NCI-H524 treated with DMSO at 0.1 percent for 48 hours (cell line): ENCODE measurements at places on chromosomes 2 and 18.

DNA sequence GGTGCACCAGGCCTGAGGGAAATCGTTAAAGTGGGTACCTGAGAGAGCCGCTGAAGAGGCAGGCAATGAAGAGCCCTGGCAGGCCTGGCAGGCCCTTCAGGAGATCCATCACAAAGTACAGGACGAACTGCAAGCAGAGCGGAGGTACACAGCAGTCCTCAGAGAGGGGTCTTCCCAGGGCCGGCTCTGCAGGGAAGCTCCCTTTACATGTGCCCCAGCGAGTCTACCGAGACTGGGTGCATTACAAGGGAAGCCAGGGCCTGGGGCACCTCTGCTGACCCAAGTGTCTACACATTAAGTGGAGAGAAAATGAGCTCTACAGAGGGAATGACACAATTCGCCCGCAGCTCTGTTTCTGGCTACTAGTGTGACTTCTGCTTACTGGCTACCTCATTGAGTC is 8.1 kb upstream of the ATRAID start:
- no peak for DNase-seq

DNA sequence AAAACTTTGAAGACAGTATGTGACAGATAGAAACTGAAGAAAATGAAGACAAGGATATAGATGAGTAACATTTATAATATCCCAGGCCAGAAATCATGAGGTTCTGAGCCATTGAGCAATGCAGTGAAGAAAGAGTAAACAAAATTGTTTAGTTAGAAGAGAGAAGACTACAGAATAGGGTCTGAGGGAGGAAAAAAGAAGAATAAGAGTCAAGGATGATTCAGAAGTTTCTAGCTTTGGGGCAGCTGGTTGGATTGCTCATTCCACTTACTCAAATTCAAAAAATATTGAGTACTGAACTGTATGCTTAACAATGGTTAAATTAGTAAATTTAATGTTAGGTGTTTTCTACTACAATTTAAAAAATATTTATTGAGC is 155.0 kb upstream of the OTX1 start:
- no peak for DNase-seq

- DNase-seq = peak; percentile 12
Observed at GRCh38 chr2:160918906-160919503, 241.2 kb upstream of the TANK start.

- no peak for DNase-seq
Observed at GRCh38 chr2:32479993-32480392, 123.2 kb downstream of the BIRC6 start.

DNA sequence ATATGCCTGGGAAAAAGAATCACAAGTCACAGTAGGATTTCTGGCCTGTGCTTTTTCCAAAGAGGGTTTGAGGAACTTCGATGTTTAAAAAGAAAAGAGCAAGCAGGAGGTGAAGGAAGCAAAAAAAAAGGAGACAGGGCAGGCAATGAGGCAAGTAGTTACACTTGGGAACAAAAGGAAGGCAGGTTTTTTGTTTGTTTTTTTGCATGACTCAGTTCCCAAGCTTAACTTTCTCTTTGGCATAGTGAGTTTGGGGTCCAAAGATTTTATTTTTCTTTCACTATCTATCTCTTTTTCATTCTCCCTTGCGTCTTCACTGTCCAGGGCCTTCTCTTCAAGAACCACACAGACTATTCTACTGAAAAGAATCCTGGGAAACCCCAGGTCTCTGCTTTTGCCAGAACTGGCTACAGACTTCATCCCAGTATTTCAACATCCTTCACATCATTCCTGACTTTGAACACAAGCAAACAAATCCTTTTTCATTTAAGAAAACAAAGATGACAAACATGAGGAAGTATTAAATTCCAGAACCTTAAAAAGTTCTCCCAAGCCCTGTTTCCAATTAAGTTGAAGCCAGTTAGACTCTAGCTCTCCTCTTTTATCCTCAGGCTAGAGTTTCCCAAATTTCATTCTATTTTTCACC is 210.7 kb upstream of the RND3 start:
- DNase-seq = no peak

DNA sequence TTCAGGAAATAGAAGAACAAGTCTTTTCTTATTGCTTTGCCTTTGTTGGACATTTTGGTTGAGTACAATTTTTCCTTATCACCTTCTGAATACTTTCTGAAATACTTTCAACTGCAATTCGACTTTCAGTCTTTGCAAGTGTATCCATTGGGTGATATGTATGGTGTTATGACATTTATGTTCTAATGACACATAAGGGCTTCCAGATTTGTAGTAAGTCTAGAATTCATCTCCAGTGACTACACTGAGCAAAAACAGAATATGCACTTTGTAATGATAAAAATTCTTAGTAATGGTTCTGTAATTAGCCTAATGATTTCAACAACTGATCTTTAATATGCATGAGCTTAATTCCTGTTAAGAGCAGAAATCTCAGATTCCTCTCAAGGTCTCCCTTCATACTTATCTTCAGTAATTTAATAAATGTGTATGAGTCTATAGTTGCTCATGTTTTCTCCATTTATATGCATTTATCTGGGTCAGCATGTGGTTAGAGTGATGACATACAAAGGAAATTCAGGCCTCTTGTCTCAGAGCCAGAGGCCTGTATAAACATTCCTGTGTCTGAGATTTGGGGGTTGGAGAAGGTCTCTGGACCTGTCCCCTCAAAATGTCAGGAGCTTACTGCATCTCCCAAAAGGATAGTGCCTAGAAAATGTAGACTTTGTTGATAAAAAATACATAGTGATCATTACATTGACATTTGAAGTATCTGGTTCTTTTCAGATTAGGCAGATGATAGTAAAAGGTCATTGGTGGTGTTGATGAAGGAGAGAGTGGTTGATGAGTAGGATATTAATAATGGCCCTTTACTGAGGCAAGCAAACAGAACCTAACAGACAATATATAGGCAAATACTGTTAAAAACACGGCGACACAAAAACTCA is 114.9 kb downstream of the QPCT start:
- no peak for DNase-seq

DNA sequence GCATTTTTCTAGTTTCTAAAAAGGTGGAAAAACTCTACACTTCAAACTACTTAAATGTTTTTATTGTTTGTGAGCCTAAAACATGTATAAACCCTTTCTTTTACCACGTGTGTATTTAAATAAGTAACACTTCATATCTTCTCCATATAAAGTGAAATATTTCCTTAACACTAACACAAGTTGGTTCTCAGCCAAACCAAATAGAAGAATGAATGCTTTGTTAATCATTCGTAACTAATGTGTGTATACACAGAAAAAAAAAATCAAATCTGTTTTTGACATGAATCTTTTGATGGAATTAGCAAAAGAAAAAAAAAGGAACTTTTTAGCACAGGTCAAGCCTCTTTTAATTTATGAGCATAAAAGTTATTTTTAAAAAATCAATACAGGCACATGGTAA is 89.3 kb downstream of the EHBP1 start:
- no peak for DNase-seq

GRCh38 chr2:55729136-55729685 is 35.6 kb upstream of the PNPT1 start:
- DNase-seq = no peak

GRCh38 chr2:150144546-150145298 is 342.7 kb downstream of the RND3 start:
- DNase-seq = no peak

DNA sequence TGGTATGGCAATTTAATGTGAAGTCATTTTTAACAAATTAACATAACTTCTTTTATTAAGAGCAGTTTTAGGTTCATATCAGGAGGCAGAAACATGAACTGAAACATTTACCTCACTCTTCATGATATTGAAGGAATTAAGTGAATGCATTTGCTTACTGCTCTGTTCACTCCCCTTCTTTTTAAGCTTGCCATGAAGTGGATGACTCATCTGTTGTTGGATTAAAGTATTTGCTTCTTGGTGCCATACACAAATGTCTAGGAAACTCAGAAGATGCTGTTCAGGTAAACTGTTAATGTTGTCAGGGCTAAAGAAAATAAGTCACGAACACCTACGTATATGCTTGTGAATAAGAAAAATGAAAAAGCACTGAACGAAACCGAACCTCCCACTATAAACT is 10.2 kb upstream of the CABYR start:
- DNase-seq = no peak

- DNase-seq = no peak
Observed at GRCh38 chr2:148721520-148721931, 77.0 kb downstream of the EPC2 start.

DNA sequence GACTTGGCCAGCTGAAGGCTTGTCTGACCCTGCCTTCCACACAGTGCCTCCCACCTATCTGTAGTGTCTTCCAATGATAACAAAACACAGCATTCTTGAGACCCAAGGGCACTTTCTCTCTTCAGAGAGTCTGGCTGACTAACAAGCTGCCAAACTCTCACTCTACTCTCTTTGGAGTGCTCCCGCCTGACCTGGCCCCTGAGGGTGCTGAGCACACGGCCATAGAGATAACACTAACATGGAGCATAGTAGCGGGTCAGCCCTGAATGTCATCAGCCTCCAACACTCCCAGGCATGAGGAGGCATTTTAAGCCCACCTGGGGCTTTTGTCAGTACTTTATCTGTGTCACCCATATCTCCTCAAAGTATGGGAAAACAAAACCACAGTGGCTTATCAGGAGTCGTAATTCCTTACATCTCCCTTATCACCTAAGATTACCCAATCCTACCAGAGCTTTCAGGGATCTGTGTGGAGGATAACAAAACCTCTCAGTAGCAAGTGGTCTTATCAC is 160.3 kb upstream of the TCF4 start:
- no peak for DNase-seq
